GM23248 (cell line): ENCODE measurements at places on chromosomes 11 and 22.
A peak's percentile ranks its signal among the peaks of the same experiment; 100 is the strongest.

GRCh38 chr22:31439808-31440207, 40.4 kb downstream of the DRG1 start:
- no peak for DNase-seq

DNA sequence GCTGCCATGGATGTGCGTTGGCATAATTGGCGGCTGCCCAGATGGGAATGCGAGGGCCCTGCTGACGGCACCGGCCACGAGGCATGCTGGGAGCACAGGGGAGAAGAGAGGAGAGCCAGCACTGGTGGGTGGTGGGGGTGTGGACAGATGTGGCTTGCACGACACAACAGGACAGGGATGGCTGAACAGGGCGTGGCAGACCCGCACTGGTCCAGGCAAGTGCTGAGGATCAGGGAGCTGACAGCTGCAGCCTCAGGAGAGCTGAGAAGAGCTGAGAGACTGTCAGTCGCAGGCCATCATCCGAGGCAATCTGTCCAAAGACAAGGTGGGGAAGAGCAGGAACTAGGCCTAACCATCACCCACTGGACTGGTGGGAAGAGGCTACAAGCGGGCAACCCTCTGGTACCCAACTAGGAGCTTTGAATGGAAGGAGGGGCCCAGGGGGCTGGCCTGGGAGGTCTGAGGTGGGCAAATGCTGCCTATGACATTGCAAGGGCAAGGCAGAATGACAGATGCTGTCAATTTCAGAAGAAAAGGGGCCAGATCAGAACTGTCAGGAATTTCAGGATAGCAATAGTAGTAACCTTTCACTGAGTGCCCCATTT, 2.4 kb downstream of the GNB1L start:
- DNase-seq = no peak

DNA sequence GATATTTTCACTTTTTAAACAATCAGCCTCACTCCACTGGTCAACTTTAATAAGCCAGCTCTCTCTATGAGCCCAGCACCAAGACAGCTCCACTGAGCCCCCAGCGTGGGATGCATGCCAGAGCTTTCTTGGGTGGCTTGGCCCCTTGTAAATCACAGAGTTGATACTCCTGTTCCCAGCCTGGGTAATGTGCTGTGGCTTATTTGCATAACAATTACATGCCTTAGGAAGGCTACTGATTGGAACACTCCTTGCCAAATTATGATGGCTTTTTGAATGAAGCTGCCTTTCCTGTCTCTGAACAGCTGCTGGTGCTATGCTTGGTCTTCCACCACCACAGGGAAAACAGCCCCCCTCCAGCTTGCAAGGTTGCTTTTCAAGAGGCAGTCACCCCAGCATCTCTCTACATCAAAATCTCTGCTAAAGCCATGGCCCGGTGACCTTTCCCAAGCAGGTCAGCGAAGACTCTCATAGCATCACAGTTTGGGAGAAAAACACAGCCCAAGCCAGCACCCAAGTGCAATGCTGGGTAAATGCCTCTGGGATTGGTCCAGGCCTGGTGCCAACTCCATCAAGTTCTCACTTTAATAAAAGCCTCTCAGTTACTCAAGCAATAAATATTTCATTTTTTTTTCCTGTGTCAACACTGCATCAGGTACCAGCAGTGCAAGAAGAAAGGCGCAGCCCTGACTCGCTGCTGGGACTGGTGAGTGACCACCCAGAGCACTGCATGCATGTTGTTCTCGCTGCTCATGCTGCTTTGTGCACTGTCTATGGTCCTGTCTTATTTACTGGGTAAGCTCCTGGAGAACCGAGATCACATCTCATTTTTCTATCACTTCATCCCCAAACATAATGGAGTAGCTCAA, 549.3 kb downstream of the OPCML start:
- no peak for DNase-seq

DNA sequence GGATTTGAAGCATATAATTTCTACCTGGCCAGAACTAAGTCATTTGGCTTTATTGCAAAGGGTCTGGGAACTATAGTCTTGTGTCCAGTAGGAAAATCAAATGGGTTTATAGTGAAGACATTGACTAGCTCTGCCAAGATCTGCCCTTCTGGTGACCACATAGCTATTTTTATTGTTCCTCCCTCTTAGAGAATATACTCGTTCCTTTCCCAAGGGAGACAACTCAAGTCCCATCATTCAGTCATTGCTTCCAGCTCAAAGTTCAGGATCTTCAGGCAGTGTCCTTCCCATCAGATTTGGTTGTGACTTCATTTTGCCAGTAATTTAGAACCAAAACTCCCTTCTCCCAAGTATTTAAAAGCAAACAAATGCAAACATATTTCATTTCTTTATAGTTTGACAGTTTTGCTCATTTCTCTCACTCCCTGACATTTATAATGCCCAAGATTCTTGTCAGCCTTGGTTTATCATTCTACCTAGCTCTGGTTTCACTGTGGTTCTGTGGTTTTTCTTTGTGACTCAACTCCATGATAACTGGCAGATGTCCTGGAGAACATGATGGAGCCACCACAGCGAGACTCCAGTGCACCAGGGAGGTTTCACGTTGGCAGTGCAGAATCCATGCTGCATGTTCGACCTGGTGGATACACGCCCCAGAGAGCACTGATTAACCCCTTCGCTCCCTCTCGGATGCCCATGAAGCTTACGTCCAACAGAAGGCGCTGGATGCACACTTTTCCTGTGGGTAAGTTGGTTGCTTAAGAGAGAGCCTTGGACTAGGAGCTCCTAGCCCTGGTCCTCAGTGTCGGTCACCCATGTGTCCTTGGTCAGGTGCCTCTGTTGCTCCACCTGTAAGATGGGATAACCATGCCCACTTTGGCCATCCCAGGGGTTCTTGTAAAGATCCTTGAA, 64.9 kb downstream of the DEPDC5 start:
- DNase-seq = peak; percentile 67

DNA sequence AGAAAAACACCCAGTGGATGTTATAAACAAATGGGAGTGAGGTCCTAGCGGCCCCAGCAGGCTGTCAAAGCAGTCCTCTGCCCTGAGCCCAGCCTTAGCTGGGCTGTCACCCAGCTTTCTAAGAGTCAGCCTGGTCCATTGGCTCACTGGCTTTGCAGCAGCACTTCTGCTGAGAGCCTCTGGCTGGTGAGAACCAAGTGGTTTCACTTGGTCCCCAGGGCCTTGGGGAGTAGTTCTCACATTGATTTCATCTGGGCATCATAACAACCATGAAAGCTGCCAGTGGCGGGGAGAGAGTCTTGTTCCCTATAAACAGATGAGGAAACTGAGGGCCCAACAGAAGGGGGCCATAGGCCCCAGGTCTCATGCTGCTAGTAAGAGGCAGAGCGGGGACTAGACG, 11.4 kb downstream of the SEC14L6 start:
- no peak for DNase-seq

DNA sequence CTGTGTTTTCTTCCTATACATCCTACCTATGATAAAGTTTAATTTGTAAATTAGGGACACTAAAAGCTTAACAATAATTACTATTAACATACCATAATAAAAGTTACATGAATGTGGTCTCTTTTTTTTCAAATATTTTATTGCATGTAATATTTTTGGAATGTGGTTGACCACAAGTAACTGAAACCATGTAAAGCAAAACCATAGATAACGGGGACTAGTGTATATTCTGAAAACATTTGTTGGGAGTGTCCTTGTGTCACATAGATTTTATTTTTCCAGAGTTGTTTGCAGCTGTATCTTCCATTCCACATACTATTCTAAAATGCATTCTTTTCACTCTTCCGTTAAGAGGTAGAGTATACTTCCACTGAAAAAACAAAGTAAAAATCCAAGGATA, 200.4 kb downstream of the KIF18A start:
- no peak for DNase-seq

- DNase-seq = peak; percentile 76
Measured at GRCh38 chr11:43579171-43579918, 101.2 kb upstream of the HSD17B12 start.

- DNase-seq = no peak
Measured at GRCh38 chr11:6962673-6963072, 36.4 kb downstream of the ZNF215 start.

GRCh38 chr11:14258221-14258935, 100.6 kb downstream of the RRAS2 start:
- peak; percentile 62 for DNase-seq
